GM12865 (cell line): ENCODE measurements at places on chromosomes 6 and 20.

DNA sequence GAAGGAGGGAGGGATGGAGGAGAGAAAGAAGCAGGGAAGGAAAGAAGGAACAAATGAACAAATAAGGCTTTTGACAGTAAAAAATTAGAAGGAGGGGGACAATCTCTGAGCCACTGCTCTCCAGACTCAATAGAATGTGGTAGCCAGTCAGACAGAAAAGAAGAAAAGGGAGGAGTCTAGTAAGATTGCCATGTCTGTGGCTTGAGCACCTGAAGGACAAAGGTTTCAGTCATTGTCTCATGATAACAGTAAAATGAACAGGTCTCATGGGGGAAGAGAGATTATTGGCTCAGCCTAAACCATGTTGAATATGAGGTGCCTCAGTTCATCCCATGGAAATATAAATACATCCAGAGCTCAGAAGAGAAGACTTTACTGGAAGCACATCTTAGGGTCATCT, 14.0 kb upstream of the LOC128125822 start:
- peak; percentile 19 for DNase-seq

GRCh38 chr6:69232008-69232407, 564.8 kb downstream of the LMBRD1 start:
- no peak for DNase-seq

- DNase-seq = no peak
Measured at GRCh38 chr6:68189217-68189815, 445.8 kb upstream of the ADGRB3 start.

- DNase-seq = no peak
Measured at GRCh38 chr20:41316051-41316450, 1.5 kb downstream of the ZHX3 start.

GRCh38 chr6:137659871-137660270, 165.7 kb upstream of the OLIG3 start:
- no peak for DNase-seq

DNA sequence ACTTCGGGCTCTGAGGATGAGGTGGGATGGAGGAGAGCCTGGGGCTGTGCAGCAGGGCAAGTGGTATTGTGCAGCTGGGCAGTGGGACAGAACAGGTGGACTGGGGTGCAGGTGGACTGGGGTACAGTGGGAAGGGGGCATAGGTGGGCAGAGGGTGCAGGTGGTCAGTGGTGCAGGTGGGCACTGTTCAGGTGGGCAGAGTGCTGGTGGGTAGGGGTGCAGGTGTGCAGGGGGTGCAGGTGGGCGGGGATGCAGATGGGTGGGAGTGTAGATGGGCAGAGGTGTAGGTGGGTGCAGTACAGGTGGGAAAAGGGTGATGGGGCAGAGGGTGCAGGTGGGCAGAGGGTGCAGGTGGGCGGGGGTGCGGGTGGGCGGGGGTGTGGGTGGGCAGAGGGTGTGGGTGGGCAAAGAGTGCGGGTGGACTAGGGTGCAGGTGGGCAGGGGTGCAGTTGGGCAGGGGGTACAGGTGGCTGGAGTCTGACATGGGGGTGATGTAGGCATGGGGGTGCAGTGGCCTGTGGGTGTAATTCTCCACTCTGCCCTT, 20.4 kb downstream of the BHLHE23 start:
- no peak for DNase-seq

DNA sequence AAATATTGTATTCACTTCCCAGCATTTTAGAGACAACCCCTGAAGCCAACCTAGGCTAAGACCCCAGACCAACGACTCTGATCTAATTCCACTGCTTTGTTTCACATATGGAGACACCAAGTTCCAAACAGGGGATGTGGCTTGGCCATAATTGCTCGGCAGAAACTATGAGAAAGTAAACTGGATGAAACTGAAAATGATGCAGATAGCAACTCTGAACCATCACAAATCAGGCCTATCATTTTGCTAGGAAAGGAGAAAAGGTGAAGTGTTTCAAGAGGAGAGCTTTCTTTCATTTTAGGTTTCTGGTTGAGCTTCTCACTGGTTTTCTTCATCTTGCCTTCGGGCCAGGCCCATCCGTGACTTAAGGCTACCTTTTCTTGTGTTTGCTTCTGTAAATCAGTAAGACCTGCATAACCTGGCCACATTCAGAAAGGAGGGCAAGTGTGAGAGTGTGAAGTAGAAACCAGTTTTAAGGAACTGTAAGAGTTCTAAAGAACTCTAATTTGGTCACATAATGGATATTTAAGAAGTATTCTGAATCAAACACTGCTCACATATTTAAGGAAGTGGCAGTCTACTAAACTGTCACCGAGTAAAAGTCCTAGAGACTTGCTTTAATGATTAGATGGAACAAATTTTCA, 105.8 kb downstream of the BACH2 start:
- peak; percentile 20 for DNase-seq
